ENCODE measurements at places on chromosomes 6 and 20.

DNA sequence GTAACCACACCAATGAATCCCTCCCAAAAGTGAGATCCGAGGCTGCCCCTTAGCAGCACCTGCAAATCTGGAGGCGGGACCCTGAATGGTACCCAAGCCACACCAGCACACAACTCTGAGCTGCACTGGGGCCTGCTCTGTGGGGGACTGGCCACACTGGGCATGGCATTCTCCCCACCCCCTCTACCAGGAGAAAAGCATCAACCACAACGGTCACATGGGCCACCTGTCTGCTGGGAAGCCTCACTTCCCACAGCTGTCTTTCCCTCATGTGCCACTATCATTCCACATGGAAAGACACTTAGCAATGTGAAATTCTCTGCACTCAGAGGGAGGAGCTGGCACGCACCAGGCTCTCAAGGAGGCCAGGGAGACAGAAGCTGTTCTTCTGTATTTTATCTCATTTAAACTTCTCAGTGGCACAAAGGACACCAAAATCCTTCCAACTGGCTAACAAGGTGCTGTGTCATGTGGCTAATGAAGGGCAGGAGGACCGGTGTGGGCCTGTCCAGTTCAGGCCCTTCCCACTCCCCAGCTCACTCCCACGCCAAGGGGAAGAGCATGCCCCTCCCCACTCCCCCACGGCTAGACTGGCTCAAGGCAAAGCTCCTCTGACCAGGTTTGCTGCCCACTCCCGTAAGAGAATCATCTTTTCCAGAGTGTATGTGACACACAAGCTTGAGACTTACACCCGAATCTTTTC lies 19.0 kb downstream of the YTHDF1 start:
- DNase-seq: no peak

GRCh38 chr6:98634569-98634968 lies 199.8 kb upstream of the POU3F2 start:
- no peak for DNase-seq

DNA sequence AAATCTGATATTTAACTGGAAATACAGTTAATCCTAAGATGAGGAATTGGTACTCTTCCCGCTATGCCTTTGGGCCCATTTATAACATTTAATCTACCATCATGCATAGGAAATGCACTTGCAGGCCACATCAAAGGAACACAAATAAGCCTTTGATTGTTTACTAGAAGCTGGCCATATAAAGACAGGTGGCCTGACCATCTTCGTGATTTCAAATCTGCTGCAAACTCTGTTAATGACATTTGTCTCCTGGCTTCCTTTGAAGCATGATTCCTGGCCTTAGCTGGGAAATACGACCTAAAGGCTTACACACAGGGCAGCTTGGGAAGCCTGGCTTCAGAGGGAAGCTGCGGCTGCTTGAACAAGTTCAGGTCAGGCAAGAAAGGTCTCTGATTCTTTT lies 552.1 kb downstream of the CDH26 start:
- DNase-seq: no peak

DNA sequence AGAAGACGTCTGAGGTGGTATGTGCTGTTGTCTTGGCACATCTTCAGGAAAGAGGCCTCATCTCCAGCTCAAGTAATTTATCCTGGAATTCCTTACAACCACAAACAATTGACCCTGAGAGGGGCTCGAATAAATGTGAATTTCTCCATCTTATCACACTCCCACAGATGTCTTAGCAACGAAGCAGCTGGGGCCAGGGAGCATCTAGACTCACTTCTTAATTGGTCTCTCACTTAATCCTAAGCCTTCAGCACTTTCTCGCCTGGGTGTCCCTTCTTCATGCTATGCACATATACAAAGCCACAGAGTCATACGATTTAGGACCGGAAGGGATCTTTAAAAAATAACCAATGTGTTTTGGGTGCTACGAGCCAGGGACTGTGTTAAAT lies 27.1 kb downstream of the PCK1 start:
- no peak for DNase-seq

GRCh38 chr6:143746202-143747119 lies 68.7 kb downstream of the PHACTR2 start:
- peak; percentile 4 for DNase-seq

GRCh38 chr20:20603339-20603990 lies 109.0 kb downstream of the RALGAPA2 start:
- peak; percentile 5 for DNase-seq

DNA sequence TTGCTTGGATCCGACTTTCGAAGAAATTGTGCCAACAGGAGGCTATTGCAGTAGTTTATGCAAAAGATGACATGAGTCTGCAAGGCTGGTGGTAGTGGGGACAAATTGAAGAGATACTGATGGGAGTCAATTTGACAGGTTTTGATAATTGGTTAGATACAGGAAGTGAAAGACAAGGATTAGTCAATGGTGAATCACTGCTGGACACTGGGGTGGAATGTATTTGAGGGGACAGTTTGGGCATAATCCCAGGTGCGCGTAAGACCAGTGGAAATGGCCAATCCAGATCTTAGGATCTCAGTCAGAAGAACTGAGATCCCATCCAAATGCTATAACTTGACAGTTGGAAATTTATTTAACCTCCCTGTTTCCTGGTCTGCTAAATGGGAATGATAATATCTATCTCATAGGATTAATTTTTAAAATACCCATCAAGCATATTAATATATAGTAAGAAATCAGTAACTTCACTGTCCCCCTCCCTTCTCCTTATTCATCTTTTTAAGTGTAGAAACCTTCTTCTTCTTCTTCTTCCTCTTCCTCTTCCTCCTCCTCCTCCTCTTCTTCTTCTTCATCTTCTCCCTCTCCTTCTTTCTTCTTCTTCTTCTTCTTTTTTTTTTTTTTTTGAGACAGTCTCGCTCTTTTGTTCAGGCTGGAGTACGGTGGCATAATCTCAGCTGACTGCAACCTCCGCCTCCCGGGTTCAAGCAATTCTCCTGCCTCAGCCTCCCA lies 30.9 kb upstream of the ERVFRD-1 start:
- no peak for DNase-seq

DNA sequence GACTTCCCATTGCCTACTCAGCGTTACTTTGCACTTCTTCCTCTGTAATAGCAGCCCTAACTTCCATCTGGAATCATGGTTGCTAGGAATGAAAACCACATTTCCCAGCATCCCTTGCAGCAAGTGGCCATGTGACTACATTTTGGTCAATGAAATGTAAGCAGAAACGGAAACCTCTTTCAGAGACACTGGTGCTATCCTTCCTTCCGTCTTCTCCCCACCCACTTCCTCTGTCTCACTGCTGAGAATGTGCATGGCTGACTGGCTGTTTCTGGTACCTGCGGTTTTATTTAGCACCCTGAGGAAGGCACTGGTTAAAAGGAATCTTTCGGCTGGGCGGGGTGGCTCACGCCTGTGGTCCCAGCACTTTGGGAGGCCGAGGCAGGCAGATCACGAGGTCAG lies 107.4 kb downstream of the SCML4 start:
- DNase-seq: peak; percentile 65

GRCh38 chr6:142014515-142014914 lies 118.2 kb upstream of the GJE1 start:
- DNase-seq: no peak

DNA sequence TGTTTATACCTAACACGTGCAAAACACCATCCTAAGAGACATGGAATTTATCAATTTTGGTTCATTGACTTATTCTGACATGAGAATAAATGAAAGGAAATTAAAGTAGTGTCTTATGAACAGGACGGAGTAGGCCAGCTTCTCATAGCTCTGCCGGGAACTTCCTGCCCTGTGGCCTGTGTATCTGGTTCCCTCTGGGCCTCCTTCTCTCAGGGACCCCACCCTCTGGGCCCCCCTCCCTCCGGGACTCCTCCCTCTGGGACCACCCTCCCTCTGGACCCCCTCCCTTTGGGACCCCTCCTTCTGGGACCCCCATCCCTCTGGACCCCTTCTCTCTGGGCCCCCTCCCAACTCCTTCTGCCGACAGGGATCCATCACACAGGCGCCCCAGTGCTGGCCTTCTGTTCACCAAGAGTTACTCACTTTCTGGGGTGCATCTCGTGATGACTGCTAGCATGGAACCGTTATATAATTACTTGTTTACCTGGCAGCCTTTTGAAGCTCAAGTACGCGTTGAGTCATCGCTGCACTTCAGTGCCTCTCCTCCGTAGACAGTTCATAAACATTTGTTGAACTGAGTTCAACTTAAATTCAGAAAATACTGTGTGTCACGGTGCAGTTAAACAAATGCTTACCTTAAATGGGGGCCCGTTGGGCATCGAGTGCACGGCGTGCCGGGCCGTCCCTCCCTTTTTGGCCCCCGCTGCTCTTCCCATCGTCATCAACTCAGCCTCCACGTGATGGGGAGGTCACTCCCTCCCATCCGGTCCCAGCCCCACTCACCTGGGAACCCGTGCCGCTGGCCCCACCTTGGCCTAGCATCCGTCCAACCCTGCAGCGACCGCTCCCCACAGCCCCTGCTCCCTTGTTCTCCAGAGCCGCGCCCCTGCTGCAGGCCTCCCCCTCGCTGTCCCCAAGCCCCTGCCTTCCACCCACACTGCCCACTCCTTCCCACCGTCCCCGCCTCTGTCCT lies 8.1 kb downstream of the CCR6 start:
- DNase-seq: no peak

DNA sequence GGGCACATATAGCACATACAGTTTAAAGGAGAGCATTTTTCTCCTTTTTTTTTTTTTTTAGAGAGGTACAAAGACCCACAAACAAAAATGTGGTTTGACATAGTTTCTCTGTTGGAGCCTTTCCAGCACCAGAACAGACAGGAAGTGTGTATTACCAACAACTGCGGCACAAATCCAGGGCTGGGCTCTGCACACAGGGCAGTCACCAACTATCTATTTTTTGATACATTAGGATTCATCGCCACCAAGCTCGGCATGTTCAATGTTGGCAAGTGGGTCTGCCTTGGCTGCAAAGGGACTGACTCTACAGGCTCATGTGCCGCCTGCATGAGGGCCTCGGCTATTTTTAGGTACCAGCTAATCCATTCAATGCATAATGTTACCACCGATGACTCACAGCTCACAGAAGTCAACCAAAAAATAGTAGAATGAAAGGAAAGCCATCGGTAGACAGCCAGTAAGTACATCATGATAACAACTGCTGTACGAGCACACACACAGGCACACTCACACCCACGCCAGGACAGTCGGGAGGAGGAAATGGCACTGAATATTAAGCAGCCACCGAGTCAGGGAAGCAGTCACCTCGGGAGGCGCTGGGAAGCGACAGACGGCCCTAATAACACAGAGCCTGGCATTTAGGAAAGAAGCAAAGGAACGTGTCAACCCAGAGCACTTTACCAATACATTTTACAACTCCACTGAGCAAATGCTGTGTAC lies 81.6 kb downstream of the GMPR start:
- DNase-seq: no peak

- DNase-seq: no peak
Observed at GRCh38 chr6:163457637-163458561, 43.4 kb downstream of the QKI start.

- no peak for DNase-seq
Observed at GRCh38 chr6:113147544-113147943, 709.6 kb upstream of the MARCKS start.

DNA sequence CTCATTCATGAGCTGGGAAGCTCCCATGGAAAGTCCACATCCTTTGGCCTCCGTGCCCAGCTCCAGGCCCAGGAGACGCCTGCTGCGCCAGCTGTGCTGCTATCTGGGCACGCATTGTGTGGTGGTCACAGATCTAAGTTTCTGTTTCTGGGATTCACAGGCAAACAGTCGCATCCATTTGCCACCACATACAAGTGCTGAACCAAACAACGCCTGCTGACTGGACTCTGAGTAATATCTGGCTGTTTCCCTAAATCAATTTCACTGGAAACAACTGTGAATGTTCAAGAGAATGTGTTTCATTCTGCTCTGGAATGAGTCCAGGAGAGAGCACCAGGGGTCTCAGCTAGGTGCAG lies 45.5 kb downstream of the IRF4 start:
- DNase-seq: no peak

DNA sequence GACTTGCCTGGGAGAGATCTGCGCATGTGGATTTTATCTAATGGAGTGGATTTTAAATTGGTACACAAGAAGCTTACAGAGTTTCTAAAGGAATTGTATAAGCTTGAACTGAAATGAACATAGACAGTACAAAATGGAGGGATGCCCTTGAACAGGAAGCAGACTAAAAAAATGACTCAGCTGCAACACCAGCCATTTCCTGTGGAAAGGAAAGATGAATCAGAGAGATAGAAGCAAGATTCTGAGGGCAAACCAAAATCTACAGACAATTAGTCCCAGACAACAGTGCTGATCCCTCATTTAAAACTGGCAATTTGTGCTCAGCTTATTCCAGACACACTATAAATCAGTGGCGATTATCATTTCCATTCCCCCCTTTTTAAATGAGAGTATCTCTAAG lies 114.6 kb upstream of the TCF21 start:
- no peak for DNase-seq

DNA sequence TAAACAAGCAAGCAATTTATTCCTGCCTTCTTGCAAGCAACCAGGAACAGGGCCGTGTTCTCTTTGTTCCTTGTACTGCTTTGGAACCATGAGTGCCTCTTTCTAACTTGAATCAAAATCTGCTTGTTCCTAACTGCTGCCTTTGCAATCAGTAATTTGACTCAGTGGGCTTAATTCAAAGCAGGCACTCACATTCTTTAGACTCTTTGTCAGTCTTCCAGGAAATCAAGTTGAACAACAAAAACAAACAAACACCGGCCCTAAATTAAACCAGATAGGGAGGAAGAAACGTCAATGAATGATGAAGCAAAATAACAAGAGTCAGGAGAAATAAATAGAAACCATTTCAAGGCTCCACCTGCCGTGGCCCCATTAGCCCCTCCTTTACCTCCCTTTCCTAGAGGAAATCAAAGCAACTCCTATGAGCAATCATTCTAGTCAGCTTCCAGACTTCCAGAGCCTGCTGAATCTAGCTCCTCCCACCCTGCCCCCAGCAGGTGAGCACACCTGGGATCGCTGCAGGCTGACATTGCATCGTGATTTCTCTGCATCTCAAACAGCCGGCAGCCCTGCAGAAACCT lies 582.2 kb upstream of the FLRT3 start:
- DNase-seq: no peak

DNA sequence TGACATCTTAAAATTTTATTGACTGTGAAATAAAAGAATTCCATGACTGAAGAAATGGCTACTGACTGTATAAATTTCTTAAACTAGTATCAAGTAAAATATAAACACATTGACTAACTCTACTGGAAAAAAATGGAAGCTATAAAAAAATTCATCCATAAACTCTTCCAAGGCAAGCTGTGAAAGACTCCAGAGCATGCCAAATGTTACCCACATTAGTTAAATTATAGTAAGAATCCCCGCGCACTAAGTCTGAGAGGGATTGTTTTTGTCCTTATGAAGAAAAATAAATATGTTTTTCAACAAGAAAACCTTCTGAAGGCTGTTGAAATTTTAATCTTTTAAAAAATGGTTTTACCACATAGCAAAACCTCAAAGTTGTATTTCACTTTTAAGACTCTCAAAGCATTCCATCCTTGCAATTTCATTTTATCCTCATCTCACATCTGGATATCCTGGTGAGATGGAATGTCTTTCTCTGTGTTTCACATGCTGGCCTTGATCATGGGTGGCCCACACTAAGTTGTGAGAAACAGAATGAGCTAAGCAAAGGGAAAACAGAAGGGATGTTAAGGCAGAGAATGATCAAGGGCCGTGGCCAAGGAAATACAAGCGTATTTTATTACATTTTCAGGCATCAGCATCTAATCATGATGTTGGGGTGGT lies 732.5 kb downstream of the KIF16B start:
- no peak for DNase-seq
